ENCODE measurements at places on chromosomes 1 and 21.

GRCh38 chr1:243595527-243596210 is 254.4 kb downstream of the AKT3 start:
- no peak for DNase-seq

DNA sequence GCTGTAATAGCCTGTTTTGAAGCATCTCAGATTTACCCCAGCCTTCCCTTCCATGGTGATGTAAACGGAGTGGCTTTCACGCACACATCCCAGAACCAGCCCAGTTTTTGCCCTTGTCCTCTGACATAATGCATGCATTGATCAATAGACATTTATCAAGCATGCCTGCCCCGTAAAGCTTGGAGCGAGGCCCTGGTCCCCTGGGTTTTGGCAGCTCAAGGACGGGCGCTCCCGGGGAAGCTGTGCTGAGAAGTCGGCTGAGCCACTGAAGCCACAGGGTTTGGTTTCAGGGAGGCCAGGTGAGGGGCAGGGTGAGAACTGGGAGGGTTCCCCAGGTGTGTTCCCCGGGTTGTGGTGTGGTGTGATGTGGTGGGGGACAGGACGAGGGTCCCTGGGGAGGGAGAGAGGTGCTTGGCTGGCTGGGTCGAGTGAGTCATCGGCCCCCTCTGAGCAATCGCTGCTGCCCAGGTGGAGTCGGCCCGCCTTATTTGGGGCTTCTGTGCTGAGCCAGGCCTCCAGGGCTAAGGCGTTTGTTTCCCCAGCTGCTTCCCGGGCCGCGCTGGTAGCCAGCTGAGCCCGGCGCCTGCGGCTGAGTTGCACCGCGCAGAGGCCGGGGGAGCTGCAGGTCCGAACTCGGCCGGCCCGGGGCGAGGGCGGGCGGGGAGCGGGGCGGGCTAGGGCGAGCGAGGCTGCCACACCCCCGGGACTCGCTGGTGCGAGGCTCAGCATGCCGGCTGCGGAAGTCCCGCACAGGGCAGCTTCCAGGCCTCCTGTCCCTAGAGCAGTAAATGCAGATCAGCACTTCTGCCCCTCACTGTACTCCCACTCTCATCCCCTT is 23.6 kb downstream of the ATP2B4 start:
- peak; percentile 79 for DNase-seq

GRCh38 chr1:9794081-9794480 is 29.7 kb downstream of the CLSTN1 start:
- DNase-seq: no peak

DNA sequence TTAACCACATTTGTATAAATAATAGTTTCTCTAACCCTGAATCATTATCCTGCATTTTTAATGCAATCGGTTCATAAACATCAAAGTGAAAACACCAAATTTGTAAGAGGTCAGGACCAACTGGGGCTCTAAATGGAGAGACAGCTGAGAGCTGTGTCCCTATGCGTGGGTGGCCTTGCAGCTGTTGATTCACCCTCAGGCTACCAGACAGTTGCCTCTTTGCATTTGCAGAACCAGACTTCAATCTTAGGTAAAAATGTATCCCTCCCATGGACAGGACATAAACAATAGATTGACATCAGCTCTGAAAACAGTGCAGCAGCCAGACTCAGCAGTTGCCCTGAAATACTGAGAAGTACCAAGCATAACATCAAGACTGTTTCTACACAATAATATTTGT is 8.8 kb upstream of the TGFB2 start:
- DNase-seq: no peak

- DNase-seq: no peak
These were observed 5.8 kb upstream of the NDUFV3 start for GRCh38 chr21:42887326-42887725.

GRCh38 chr1:186306533-186306932 is 68.5 kb downstream of the TPR start:
- no peak for DNase-seq

DNA sequence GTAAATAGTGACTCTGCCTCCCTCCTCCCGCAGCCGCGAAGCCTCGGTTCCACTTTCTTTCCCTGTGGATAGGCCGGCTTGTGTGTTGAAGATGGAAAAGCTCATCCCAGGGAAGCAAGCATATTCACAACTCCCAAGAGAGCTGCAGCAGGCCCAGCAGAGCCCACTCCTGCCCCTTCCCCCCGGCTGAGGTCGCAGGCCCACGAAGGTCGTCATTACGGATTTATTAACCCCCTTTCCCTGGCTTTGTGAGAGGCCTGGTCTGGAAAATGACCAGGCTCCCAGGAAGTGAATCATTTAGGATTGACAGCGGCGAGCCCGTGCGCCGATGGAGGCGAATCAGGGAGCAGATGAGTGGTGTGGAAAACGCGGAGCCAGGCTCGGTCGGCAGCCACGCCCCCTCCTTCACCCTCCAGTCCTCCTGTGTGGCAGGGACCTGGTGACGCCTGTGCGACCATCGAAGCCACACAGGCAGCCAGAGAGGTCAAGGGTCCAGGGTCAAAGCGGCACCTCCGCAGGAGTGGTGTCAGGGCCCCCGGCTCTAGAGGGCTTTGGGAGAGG is 93.4 kb downstream of the PRDM16 start:
- DNase-seq: no peak

- no peak for DNase-seq
These were observed 543 bp downstream of the KRTAP12-4 start for GRCh38 chr21:44653656-44654575.

DNA sequence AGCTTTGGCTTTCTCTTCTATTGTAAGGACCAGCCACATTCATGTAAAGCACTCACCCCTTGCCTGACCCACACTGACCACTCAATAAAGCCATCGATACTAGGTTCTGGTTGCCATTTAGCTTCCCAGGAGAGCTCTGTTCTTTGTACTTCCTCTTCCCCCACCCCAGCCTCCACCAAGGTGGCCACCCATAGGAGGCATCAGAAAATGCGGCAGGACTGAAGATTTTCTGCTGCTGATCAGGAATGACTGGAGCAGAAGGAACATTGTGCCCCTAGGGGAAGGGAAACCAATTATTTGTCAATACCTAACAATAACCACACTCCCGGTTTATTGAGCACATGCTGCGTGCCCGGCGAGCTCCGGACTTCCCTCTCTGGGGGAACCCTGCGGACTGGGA is 5.2 kb upstream of the SMIM12 start:
- no peak for DNase-seq
